ENCODE measurements at places on chromosomes 1 and 21.

DNA sequence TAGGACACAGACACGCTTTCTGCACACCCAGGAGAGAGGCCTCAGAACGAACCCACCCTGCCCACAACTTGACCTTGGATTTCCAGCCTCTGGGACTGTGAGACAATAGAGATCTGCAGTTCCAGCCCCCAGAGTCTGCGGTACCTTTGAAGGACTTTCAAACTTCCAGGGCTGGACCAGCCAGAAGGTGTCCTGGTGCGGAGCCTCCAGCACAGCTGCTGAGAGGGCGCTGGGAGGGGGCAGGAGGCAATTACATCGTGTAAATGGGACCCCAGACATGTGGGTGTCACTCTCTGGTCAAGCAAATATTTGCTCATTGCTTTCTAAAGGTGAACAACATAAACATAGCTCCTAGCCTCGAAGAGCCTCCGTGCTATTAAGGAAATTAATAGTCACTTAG lies 58.7 kb upstream of the ACTRT2 start:
- DNase-seq: no peak

GRCh38 chr21:45512626-45513002 lies 29.6 kb downstream of the SLC19A1 start:
- no peak for DNase-seq

- DNase-seq: no peak
Observed at GRCh38 chr1:214593158-214593557, 9.8 kb upstream of the CENPF start.

DNA sequence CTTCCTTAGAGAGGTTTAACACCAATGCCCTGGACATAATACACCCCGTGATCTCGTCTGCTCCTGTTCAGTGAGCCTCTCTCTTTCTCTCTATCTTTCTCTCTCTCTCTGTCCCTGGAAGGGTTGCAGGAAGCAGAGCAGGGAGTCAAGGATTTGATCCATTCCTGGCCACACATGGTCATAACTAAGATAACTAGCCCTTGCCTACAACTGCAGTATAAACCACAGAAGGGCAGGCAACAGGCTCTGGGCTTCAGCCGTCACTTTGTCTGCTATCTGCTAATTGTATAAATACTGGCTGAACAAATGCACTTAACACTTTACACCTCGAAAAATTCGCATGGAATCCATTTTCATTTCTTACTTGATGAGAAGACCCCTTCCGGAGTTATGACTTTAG lies 357.5 kb upstream of the RUNX1 start:
- DNase-seq: no peak

- no peak for DNase-seq
Observed at GRCh38 chr1:147897029-147897752, 5.4 kb upstream of the GJA8 start.

GRCh38 chr1:12630946-12631530 lies 12.8 kb upstream of the AADACL4 start:
- no peak for DNase-seq

DNA sequence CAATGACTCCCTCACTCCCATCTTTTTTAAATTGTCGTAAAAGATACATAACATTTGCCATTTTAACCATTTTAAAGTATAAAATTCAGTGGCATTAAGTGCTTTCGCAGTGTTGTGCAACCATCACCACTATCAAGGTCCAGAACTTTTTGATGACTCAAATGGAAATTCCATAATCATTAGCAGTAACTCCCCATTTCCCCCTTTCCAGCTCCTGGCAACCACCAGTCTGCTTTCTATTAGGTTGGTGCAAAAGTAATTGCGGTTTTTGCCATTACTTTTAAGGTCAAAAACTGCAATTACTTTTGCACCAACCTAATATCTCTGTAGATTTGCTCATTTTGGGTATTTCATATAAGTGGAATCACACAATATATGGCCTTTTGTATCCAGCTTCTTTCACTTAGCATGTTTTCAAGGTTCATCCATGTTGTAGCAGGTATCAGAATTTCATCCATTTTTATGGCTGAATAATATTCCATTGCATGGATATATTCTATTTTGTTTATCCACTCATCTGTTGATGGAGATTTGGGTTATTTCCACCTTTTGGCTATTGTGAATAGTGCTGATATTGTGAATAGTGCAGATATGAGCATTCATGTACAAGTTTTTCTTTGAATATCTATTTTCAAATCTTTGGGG lies 159.7 kb downstream of the HIVEP3 start:
- no peak for DNase-seq

DNA sequence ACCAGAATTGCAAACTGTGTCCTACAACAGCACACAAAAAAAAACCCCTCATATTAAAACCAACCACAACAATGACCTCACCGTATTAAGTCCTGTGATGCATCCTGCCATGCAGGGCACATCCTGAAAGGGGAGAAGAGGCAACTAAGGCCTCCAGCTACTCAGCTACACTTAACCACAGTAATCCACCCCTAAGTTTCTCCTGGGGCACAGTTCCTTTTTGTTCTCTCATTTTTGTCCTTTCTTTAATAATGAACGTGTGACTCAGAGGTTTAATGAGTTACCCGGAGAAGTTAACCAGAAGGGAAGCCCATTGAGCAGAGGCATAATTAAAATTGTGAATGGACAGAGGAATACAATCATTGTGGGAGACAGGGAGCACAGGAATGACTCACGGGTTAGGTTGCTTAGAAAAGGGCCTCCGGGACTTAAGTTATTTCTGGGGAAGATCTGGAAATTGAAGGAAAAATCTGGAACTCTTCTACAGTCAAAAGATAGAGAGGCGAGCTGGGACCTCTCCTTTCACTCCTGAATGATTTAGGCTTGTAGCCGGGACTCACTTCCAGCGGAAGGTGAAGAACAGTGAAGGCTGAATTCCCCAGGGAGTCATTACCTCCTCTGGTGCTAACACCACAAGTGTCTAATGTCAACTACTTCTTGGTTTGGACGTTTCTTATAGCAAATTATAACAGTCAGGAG lies 36.9 kb upstream of the HIVEP3 start:
- no peak for DNase-seq

DNA sequence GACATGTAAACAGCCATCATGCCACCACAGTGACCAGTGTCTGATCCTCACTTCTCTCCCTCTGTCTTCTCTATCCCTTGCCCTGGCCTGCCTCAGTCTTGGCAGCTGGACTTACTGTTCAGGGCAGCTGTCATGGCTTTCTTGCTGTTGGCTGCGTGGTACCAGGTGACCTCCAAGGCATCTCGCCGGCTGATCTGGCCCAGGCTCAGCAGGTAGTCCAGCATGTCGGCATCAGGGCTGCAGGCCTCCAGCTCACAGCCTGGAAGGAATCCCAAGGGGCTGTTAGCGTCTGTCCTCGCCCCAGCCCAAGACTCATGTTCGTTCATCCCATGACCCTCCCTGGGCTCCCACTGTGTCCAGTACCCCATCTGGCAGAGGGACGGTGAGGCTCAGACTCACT lies 3.6 kb downstream of the FAM151A start:
- no peak for DNase-seq

DNA sequence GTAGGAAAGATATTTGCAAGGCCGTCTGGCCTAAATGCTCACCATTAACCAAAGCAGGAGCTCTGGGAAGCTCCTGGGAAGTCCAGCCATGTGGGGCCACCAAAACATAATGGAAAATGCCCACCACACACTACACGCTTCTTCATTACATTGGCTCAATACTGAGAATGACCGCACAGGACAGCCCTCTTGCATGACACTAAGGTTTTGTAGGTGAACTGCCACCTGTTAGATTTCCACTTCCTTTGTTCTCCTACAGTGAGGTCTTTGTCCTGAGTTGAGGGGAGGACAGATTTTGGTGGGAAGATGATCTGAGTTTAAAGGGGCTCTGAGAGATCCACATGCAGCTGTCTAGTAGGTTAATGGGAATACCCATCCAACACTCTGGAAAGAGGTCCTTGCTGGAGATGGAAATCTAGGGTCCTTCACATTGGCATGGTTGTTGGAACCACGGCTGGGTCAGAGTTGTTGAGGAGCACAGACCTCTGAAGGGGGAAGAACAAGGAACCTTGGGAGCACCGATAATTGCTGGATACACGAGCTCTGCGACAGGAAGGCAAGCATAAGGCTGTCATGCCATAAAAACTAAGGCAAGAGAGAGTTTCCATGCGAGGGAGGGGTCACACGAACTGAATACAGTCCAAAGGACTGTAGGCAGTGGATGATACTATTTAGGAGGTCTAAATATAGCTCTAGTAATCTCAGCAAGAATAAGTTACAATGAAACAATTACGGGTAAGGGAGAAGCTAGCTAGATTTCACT lies 105.5 kb upstream of the IRF2BP2 start:
- DNase-seq: no peak

DNA sequence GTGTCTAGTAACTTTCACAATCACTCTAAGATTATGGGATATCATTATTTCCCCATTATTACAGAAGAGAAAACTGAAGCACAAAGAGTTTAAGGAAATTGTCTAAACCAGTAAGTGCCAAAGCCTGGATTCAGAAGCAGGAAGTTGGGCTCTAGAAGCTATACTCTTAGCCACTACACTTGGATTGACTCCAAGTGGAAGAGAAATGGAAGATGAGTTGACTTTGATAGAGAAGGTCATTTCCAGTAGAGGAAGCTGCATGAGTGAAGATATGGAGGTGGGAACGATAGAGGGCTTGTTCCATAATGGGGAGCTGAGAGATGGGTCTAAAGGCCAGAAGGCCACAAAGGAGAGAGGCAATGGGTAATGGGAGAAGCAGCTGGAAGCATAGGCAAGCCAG lies 11.7 kb upstream of the TDRD10 start:
- no peak for DNase-seq

- no peak for DNase-seq
Observed at GRCh38 chr21:44492567-44493385, 37.5 kb downstream of the LRRC3 start.

- DNase-seq: no peak
Observed at GRCh38 chr1:61083013-61083806, 849 bp downstream of the NFIA start.

- DNase-seq: no peak
Observed at GRCh38 chr1:2189459-2190425, 4.8 kb downstream of the FAAP20 start.
